ENCODE measurements at places on chromosomes 2 and 18. TPM values are rescaled to one million over a fixed set of nuclear protein-coding genes. Genes with fewer than 3 reads are reported as not detected.

The TMEM237 gene
- 14.9 TPM for total RNA-seq

The MSTN gene
- total RNA-seq = 0.38 TPM

DNA sequence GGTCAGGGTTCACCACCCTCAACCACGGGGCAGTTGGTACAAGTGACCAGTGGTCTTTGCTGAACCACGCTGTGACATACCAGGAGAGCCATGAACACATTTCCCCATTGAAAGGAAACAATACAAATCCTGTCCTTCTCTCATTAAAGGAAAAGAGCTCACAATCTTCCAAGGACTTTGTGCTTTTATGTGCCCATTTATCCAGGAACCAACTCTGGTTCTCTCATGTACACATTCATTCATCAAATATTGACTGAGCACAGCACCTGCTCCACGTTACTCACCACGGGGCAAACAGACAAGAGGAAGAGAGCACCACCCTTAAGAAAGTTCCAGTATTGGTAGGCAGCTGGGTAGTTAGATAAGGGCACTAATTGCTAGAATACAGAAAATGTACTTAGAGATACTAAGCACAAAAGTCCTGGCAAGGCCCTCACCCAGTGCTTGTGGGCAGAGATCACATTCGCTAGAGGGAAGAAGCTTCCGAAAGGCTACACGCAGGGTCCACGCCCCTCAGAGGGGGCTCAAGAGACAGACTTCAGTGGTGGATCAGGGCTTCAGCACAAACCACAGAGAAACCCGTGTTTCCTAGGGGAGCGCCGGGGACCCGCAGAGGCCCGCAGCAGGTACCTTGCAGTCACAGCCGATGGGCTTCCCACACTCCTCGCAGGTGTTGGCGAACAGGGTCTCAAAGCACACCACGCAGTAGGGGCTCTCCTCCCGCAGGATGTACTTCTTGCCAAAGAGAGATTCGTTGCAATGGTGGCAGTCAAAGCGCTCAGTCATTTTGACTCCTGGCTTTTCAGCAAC, 12.9 kb downstream of the FHL2 start:
- H3K4me1 ChIP-seq = no peaks in the 10 kb centered on the region
- no peak for DNase-seq

DNA sequence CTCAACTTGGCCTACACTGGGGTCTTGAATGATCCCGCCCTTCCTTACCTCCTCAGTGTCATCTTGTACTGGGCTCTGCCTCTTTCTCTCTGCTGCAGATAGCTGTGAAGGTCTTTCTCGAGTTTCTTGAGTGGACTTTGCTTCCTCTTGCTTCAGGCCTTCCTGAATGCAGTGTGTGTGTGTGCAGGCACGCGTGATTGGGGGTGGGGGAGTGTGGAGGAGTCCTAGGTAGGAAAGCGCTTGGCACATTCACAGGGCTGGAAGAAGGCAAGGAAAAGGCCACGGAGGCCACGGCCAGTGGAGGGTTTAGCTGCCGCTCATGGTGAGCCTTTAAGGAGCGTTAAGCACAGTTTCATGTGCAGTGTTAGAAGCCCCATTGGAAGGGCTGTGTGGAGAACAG, 5.5 kb downstream of the RALB start:
- no peaks in the 10 kb centered on the region for H3K27me3 ChIP-seq
- no peak overlapping the region for H3K27ac ChIP-seq
- peak overlapping the region; percentile 22 for H3K4me3 ChIP-seq
- peaks cover 4% of the 10 kb centered on the region for H3K4me1 ChIP-seq
- H3K36me3 ChIP-seq = no peaks in the 10 kb centered on the region

DNA sequence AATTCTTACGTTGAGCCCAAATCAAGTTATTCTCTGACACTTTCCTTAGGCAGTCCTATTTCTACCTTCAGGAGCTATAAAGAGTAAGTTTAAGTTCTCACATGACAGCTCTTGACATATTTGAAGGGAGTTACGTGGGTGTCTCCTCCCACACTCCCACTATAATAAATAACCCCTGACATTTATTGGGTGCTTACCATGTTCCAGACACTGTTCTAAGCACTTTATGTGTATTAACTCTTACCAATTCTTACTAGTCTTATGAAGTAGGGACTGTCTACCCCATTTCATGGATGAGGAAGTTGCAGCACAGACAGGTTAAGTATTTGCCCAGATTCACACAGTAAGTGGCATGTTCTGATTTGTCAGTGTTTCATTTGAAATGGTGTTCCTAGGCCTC, 17.9 kb downstream of the PLCL1 start:
- no peak overlapping the region for H3K27ac ChIP-seq
- H3K36me3 ChIP-seq = no peaks in the 10 kb centered on the region
- H3K4me1 ChIP-seq = no peaks in the 10 kb centered on the region
- H3K4me3 ChIP-seq = no peak overlapping the region

DNA sequence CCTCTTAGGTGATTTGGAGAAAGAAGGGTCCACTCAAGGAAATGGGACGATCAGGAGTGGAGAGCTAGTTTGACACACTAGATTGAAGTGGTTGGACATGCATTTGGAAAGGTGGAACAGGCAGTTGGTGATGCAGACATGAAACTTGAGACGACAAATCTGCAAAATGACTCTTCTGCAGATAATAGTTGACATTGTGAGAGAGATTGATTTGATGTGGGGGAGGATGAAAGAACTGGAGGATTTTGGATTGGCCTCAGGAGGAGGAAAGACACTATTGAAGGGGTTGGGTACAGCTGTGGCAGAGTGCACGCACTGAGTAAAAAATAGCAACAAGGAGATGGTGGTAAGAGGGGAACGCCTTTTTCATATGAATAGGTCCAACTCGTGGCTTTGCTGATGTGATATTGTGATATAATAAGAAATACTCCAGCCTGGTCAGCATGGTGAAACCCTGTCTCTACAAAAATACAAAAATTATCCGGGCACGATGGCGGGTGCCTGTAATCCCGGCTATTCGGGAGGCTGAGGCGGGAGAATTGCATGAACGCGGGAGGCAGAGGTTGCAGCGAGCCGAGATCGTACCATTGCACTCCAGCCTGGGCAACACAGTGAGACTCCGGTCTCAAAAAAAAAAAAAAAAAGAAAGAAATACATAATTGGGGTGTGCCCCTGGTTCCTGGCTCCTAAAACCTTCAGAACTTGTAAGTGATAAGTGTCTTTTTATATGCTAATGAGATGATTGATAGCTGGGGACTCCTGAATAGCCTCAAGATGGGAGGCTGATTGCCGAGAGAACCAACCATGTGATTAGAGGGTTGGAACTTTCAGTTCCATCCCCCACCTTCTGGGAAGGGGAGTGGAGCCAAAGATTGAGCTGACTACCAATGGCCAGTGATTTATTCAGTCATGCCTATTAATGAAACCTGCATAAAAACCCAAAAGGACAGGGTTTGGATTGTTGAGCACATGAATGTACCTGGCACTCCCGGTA, 9.7 kb downstream of the TTLL4 start:
- H3K36me3 ChIP-seq = no peaks in the 10 kb centered on the region
- no peaks in the 10 kb centered on the region for H3K27me3 ChIP-seq
- no peak overlapping the region for H3K4me3 ChIP-seq
